CD8-positive, alpha-beta T cell (primary cell): ENCODE measurements at places on chromosomes 3 and 15.

DNA sequence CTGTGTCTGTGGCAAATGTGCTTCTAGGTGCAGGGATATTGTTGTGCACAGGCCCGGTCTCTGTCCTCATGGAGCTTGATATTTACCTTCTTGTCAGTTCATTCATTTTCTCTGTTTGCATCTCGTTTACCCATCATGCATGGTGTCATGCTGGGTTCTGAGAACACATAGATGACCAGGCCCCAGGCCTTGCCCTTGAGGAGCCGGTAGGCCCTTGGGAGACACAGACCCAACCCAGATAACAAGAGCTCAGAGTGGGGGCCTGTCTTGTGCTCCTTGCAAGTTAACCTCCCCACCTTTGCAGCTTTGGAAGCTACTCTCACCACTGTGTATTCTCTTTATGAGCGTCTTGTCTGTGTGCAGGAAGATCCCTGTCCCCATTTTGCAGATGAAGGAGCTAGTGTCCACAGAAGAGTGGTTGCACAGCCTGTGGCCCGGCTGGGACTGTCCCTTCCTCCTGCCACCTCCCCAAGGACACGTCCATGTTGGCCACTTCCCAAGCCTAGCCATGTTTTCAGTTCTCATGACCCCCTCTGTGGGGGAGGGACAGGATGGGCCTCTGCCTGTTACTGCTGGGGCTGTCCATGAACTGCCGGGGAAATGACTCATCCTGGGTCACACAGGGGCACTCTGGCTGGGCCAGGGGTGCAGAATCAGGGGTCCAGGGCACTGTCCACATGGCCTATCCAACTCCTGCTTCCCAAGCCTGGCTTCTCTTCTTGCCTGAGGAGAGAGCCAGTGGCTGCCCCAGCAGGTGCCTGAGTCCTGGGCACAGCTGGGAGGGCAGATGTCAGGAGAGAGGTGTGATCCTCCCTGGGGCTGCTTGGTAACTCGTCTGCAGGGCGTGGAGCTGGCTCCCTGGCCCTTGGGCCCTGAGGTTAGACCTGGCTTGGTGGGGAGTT is 3.4 kb downstream of the SNX33 start:
- DNase-seq, result no peak

DNA sequence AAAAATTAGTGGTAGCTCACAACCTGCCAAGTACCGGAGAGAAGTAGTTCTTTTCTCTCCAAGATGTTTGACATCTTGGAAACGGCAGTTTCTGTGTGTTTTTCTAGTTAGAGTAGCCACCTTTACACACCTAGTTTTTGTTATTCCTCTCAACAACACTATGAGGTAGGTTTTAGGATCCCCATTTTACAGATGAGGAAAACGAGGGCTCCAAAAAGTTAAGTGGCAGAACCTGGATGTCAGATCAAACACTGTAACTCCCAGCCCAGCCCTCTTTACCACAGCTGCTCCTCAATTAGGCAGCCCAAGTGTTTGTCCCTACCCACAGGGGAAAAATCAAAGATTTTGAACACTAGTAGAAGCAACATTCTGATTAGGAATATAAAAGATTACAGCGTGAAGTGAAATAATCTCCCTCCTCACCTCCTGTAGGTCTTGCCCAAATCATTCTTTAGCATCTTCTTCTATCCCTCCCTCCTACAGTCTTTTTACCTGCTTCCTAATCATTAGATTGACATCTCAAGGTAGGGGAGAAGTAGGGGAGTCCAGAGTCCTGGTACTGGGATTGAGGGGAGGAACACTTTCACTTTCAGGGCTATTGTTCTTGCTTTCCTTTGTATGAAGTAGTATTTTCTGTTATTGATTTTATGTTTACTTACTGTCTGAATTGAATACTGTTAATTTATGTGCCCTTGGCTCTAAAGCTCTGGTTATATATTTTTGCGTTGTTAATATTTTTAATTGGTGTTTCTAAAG is 142.6 kb downstream of the CMSS1 start:
- DNase-seq, result no peak

DNA sequence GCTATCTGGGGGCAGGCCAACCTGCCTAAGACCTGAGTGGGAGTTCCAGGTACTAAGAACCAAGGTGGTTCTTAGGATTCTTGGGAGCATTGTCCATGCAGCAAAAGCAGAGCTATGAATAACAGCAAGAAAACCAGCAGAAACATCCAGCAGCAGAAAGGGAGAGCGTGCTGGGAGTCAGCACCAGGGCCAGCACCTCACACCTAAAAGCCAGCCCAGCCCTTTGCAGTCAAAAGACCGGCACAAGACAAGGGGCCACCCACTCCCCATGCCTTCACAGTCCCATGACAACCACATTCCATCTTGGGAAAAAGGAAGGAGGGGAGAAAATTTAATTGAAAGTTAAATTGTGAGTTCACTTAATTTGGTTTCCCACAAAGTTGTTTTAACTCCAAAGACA is 364.9 kb downstream of the AGBL1 start:
- DNase-seq, result no peak

GRCh38 chr3:43155464-43156121 is 49.7 kb upstream of the POMGNT2 start:
- DNase-seq, result no peak
